ENCODE measurements at places on chromosomes 11 and 22.
A peak's percentile ranks its signal among the peaks of the same experiment; 100 is the strongest.

DNA sequence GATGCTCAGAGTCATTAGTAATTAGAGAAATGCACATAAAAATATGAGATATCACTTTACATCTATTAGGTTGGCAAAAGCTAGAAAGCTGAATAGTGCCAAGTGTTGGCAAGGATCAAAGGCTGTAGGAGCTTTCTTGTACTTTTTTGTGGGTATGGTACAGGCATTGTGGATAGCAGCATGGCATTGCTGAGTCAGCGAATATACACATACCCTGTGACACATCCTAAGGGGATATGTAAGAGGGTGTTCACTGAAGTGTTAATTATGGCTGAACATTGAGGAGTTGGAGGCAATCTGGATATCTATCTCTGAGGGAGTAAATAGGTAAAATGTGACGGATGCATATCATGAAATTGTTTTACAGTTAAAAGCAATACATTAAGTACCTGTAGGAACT, 27.0 kb upstream of the IL18BP start:
- no peak for DNase-seq

DNA sequence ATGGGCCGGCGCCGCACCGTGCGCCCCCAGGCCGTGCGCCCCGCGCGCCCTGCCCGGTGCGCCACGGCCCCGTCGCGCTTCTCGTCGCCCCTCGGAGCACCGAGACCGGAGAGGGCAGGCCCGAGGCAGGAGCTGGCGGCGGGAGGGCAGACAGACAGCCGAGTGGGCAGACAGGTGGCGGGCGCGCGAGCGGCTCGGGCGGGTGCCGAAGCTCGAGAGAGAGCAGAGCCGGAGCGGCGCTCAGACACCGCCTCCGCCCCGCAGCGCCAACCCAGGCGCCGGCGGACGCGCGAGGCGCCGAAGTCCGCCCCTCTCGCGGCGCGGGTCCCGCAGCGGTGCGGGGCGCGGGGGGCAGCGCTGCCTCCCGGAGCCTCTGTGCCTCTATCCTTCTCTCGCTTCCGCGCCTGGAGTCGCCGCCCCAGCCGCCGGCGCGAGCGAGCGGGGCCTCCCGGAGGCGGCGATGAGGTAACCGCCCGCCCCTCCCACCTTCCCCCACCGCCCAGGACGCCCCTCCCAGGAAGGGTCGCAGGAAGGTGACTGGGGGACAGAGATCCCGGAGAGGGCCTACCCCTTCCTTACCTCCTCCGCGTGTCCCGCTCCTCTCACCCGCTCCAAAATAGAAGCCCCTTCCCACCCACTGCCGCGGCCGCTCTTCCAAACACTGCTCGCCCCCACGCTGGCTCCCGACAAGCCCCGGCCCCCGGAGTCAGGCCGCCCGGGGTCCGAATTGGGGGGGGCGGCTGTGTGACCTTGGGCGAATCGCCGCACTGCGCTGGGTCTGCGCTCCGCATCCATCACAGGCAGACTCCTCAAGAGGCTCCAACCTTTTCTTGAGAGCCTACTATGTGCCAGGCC, at the start of gene RASL10A:
Gene RASL10A (minus strand): TSS at position 412 of the 855 bp plus-strand sequence. CDS start 451 bp downstream, outside the sequence.
- peak; percentile 64 for DNase-seq

GRCh38 chr22:21051145-21051830, 5.5 kb downstream of the LRRC74B start:
- no peak for DNase-seq

GRCh38 chr11:13486926-13487660, 8.7 kb downstream of the PTH start:
- no peak for DNase-seq

GRCh38 chr22:21026783-21027692, 5.3 kb downstream of the SLC7A4 start:
- DNase-seq, result no peak

- no peak for DNase-seq
These were observed 6.1 kb upstream of the TEAD1 start for GRCh38 chr11:12668166-12668565.

DNA sequence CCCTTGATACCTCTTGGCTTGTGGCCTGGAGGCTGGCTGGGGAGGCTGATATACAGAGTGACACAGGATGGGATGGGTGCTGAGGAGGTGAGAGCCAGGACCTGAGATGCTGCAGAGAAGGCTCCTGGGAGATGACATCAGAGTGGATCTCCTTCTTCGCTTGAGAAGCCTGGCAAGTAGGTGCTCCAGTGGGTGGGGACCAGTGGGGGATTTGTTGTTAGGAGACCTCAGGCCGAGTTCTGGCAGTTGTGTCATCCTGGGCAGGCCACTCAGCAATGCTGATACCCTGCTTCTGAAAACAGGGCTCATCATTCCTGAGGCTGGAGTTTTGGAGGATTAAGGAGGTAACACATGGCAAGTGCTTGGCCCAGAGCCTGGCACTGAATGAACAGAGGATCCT, 1.9 kb upstream of the NDUFV1 start:
- DNase-seq, result no peak

GRCh38 chr22:50153056-50153755, 17.3 kb upstream of the PANX2 start:
- no peak for DNase-seq

DNA sequence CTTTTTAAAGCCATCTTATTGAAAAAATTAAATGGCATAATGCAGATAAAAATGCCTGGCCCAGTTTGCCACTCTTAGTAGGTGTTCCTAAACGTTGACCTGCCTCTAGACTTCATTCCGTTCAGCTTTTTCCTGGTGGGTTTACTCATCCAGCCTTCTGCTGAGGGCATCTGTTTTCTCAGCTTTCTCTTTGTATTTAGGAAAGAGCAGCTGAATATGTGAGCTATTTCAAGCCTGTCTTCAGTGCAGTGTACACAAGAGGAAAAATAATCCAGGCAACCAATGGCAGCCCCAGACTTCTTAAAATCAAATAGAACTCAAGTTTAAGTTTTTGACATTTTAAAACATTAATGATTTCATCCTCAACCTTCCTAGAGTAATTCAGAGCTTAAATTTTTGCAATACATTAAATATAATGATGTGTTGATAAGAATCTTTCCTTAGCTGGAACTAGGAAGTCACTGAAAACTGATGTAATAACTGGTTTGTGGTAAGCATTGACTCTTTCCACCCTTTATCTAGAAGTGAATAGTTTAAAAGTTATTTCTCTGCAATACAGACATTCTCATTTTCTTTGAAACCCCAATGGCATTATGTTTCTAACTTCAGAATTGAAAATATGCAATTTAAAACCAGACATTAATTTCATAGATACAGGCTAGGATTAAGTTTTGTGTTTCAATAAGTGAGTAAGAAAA, 165.4 kb downstream of the AASDHPPT start:
- no peak for DNase-seq

GRCh38 chr22:35627267-35628041, 10.3 kb upstream of the MB start:
- peak; percentile 55 for DNase-seq

- peak; percentile 37 for DNase-seq
These were observed 23.8 kb downstream of the MICAL3 start for GRCh38 chr22:18000441-18001039.

DNA sequence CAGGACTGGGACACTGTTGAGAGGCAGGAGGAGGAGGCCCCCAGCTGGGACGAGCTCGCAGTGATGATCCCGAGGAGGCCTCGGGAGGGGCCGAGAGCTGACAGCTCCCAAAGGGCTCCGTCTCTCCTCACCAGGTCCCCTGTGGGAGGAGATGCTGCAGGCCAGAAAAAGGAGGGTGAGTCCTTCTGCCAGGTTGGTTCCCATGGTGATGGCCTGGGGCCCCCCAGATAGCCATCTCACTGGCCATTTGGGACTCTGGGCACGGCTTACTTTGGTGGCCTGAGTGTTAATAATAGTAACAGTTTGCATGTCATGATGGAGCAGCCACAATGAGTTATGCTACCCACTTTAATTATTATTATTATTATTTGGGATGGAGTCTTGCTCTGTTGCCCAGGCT, 18.9 kb downstream of the TRIOBP start:
- no peak for DNase-seq

DNA sequence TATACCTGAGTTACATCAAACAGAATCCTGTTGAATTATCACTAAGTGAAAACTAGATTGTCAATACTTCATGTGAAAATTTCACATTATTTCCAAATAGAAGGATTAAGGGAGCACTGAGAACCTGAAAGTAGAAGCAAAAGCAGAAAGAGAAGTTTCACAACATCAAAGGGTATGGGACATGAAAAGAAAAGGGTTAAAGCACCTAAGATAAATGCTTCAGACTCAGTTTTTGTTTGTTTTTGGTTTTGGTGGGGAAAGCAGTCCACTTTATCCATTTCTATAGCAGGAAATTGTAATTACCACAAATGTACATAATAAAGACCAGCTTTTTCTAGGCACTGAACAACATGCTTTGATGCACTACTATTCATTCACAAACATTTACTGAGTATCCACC, 1069.7 kb upstream of the CCDC90B start:
- no peak for DNase-seq

DNA sequence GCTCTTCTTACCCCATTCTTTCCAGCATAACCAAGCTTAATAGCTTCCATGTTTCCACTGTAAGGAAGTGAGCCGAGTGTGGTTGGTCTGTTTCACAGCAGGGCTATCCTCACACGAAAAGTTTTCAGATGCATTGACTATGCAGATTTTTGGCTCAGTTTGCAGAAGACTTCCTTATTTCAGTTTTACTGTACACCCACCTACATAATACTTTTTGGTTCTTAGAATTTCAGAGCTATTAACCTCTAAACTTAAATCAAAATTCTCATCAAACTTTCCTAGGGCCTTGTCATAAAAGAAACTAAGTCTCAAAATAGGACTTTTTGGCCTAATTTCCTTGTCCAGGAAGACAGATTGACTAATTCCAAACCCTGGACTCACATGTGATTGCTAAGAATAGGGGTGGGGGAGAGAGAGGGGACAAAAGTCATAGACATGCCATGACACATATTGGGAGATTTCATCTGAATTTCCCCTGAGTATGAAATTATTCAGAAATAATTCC, 7.3 kb upstream of the EHF start:
- DNase-seq, result no peak

- no peak for DNase-seq
These were observed 1.6 kb downstream of the RTCB start for GRCh38 chr22:32410459-32410858.

- DNase-seq, result no peak
These were observed 120.6 kb downstream of the PDE3B start for GRCh38 chr11:14764179-14764578.

DNA sequence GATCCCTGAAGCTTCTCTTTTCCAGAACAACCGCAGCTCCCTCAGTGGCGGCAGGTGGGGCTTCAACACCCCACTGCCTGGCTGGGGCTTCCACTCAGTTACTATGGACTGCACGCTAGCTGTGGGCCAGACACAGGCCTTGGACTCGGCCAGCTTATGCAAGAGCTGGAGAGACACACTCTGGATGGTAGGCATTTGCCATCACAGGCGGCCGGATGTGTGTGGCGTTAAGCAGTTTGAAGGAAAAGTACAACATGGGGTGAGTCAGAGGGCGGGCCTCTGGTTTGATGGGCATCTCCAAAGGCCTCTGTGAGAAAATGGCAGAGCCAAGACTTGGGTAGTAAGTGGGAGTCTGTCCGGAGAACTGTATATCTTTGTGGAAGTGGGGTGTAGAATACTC, 17.6 kb downstream of the KCNJ4 start:
- no peak for DNase-seq

GRCh38 chr22:17369439-17370025, at the start of gene CECR2:
TSS of gene CECR2 (plus strand) at chr22:17369460. CDS start at chr22:17369784, 324 bp downstream.
- DNase-seq, result peak; percentile 66

DNA sequence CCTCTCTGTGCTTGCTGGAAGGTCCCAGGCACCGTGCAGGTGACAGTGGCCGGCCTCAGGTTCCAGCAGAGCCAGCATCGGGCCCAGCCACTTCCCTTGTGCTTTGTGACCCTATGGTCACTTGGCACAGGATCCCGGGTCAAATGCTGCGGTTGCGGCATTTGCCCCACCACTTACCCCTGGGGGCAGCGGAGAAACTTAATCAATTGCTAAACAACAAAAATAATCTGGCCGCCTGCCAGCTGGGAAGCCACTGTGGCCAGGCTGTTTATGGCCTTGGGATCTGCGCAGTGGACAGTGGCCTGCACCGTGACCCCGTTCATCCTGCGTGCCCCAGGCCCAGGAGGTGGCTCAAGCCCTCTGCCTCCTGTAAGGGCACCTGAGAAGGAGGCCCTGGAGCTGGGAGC, 65.0 kb downstream of the LRP5 start:
- no peak for DNase-seq
